ENCODE measurements at places on chromosomes 3 and 15.
A peak's percentile ranks its signal among the peaks of the same experiment; 100 is the strongest.

GRCh38 chr3:159432682-159433340, 555.8 kb upstream of the IL12A start:
- DNase-seq = no peak

DNA sequence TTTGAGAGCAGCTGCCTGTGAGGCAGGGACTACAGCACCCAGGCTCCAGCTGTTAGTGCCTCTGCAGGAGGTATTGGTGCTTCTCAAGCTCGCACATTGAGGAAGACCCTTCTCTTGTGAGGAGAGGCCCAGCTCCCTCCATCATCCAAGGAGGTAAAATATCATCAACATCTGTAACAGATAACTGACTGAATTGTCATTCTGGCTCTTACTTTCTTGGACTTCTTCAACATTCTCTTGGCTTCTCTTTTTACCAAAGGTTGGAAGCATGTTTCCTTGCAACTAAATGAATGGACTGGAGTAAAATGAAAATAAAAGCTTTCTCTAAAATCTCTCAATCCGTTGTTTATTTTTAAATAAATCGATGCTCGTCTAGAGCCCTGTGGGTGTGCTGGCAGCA, 53.1 kb upstream of the PXYLP1 start:
- DNase-seq = no peak

- no peak for DNase-seq
Measured at GRCh38 chr15:95662638-95663037, 667.9 kb upstream of the NR2F2 start.

- DNase-seq = no peak
Measured at GRCh38 chr15:79874242-79874641, 22.6 kb downstream of the MTHFS start.

GRCh38 chr15:42048080-42048820, 27.4 kb upstream of the PLA2G4E start:
- no peak for DNase-seq

GRCh38 chr3:189056646-189057335, 115.0 kb upstream of the TPRG1 start:
- no peak for DNase-seq

DNA sequence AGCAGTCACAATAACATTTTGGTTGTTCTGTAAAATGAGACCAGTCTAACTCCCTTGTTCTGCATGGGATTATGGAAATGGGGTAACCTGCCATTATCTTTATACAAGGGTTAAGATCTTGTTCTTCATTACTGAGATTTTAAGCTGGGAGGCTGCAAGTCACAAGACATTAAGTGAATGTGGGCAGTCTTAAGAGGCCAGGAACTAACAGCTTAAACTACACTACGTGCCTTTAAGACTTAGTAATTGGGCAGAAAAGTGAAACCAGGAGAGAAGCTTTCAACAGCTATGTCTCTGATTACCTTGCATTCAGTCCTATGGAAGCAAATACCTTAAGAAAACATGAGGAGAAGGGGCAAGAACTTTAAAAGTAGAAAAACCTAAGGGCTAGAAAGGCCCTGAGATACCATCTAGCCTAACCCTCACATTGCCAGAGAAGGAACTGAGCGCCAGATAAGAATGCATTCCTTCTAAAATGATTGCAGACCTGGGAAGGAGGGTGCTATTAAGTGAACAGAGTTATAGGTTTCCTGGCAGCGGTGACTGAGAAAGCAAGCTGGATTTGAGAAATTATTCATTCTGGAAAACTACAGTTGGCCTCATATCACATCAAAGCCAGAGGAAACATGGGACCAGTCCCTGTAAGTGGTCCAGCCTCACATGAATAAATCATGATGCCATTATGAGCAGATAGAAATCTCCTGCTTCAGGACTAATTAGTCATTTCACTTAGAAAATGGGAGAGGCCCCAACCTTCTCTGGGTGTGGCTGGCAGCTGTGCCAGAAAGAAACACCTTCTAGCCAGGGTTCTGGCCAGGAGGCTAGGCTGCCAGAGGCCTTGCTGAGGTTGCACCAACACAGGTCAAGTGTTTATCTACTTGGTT, 32.9 kb downstream of the DAPK2 start:
- DNase-seq = no peak

GRCh38 chr3:142211034-142211433, 14.4 kb downstream of the GK5 start:
- no peak for DNase-seq

DNA sequence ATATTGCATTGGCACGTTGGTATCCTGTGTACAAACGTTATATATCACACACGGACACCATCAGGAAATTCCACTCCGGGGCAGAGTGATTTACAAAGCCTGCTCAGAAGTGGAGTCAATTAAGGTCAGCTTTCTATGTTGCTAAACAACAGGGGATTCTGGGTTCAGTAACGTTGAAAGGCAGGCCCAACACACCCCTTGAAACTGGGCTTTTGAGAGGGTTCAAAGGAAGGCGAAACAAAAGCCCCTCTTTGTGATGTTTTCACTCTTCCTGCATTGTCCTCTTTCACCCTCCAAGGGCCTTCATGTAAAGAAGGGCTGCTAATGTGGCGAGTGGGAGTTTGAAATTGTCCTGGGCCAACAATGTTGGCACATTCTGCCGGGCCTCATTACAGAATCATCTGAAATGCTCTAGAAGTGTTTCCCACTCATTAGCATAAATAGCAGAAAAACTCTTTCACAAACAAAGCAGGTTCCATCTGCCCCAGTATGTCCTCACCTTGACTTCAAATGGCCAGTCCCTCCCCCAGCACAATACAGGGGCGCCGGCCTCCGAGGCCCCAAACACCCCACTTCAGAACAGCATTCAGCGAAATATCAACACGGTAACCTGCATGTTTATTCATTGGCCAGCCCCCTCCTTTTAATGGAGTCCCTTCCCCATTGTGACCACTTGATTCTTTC, 76.4 kb downstream of the HES1 start:
- no peak for DNase-seq

DNA sequence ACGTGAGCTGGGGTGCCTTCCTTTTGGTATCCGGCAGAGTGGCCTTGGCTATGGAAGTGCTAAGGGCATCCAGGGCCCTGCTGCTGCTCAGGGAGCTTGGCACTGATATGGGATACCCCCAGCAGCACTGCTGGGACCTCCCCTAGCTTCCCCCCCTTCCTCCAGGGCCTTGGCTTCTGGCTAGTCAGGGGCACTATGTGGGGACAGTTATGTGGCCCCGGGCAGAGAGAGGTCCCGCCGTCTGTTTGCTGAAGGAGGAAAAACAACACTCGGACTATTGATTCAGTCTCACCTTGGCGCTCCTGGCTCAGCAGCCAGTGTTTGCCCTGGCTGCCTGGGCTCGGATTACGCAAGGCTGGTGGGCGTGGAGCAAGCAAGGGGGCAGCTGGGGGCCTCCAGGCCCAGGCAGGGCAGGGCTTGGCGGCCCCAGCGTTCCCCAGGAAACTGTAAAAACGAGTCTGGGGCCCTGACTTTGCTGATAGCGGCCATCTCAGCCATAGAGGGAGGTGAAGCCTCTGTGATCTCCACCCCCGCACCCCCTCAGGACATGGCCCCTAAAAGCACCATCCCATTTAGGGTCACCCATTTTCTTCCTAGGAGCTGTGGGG, 5.7 kb downstream of the FURIN start:
- DNase-seq = no peak

DNA sequence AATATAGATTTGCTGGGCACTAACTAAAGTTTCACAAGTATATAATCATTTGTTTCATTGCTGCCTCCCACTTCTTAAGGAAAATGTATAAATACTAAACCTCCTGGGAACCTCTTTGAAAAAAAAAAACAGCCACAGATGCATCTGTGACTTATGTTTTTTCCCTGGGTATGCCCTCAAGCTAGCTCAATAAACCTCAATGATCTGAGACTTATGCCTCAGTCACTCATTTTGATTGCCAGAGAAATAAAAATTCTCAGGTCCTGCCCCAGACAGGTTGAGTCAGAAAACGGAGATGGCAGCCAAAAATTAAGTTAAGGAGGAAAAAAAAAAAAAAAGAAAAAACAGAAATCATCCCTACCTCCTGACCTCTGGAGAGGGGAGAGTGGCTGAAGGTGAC, 22.1 kb downstream of the ILDR1 start:
- no peak for DNase-seq

- DNase-seq = no peak
Measured at GRCh38 chr3:46719735-46720271, 2.1 kb upstream of the PRSS50 start.

DNA sequence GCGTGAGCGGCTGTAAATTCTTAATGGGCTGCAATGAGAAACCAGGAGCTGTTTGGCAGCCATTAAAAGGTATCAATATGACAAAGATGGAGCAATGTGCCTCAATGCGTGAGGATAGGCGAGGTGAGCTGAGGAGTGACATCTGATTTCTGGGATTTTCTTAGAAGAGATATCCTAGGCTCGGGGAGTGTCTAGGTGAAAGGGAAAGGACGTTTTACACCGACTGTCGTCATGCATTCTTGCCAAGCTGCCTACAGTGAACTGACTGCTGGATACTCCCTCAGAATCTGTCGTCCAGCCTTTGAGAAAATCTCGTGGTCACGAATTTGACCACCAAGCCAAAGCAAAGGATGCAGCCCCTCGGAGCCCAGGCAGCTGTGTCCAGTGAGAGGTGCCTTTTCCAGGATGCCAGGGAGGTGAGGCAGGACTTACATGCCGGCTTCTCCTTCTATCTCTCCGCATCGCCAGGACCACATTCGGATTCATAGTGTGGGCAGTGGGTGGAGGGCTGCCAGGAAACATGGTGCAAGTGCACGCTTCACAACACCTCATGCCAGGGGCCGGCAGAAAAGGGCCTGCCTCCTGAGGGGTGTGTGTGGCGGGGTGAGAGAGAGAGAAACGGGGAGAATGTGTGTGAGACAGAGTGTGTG, 80.3 kb upstream of the ABHD17C start:
- no peak for DNase-seq

DNA sequence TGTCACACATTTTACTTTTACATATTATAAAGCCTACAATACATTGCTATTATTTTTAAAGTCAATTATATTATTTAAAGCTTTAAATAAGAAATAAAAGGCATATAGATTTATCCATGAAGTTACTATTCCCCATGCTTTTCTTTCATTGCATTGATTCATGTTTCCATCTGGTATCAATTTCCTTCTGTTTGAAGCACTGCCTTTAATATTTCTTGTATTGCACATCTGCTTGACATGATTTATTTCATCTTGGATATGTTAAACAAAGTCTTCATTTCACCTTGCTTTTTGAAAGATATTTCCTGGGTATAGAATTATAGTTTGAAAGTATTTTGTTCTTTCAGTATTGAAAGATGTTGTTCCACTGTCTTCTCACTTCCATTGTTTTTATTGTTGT, 174.3 kb upstream of the MBNL1 start:
- DNase-seq = no peak

DNA sequence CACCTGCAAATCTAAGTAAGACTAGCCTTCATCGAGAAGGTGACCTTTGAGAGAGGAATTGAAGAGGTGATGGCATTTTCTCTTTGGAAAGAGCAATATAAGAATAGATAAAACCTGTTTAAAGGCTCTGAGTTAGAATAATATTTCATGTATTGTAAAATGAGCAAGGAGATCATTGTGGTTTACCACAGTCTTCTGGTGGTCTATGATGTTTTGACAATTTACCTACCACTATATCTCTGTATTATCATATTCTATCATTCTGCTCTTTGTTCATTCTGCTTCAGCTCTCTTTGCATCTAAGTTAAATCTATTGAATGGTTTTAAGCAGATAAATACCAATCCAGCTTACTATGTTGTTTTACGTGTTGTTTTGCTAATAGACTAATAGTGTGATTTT, 982.3 kb downstream of the SI start:
- no peak for DNase-seq

DNA sequence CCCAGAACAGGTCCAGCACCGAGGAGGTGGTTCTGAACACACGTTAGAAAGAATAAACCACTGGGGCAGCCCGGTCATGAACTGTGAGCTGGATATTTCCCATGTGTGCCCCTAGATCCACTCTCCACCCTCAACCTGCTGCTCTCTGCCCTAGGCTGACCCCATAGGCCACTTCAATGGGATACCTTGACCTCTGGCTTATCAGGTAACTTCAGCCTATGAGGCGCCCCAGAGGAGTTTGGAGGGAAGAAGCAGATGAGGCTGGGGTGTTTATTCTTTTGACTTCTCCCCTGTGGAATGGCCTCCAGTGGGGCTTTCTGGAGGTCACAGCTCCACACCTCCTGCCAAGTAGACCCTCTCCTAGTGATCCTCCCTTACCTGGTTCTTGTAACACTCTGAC, 47.7 kb upstream of the SLC7A14 start:
- DNase-seq = no peak

DNA sequence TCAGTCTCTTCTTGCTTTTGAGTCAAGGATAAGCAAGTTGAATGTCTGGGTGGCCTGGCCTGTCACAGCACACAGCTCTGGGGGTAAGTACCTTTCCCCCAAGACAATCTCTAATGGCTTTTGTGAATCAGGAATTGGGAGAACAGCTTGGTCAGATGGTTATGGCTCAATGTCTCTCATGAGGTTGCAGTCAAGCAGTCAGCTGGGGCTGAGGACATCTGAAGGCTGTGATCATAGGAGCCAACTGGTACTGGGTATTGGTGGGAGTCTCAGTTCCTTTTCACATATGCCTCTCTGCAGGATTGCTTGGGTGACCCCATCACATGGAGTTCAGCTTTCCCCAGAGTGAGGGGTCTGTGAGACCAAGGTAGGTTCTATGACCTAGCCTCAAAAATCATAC, 33.0 kb upstream of the TMEM158 start:
- DNase-seq = no peak

DNA sequence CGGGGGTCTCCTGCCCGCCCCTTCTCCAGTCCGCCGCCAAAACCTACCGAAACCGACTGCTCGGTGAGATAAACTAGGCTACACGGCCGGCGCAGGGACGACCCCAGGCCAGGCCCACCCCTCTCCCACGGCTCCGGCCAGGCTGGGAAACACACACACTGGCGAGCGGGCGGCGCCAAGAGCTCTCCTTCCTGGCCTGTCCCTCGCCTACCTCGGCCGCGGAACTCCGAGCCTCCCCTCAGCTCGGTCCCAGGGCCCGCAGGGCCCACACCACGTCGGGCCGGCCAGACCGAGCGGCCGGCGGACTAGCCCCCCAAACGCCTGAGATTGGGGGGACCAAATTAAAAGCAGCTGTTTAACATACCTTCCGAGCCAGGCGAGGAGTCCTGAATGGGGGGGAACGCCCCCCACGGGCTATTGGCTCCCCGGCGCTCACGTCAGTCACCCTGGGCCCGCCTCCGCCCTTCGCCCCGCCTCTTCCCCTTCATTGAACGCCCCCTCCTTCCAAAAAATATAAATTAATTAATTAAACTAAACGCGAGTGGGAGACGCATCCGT, 4.0 kb upstream of the SIN3A start:
- DNase-seq = peak; percentile 96

Measured in activated effector memory CD4-positive, alpha-beta T cell treated with anti-CD3 and anti-CD28 coated beads, Interleukin-2, amount 50 U/mL, for 16 hours (primary cell).